Endothelial cell of umbilical vein (primary cell): ENCODE measurements at places on chromosomes 4 and X. TPM values are rescaled to one million over a fixed set of nuclear protein-coding genes. Genes with fewer than 3 reads are reported as not detected.

FAM47A gene
- not detected in 2 replicates for total RNA-seq

IL2 gene
- total RNA-seq = not detected in 2 replicates

MAOA gene
- total RNA-seq = 18.1 and 23.5 TPM in 2 replicates

ATP2B3 gene
- 0.07 and 0.16 TPM in 2 replicates for total RNA-seq

HMGN5 gene
- 5.3 and 6.1 TPM in 2 replicates for total RNA-seq

HHIP gene
- total RNA-seq = 971 and 1,052 TPM in 2 replicates

RBM41 gene
- 13.0 and 16.0 TPM in 2 replicates for total RNA-seq

UGT2B11 gene
- total RNA-seq = not detected in 2 replicates

SLC6A14 gene
- total RNA-seq = not detected in 2 replicates

NLGN4X gene
- not detected in 2 replicates for total RNA-seq

USP46 gene
- 23.3 and 23.7 TPM in 2 replicates for total RNA-seq

HPGD gene
- total RNA-seq = not detected in 2 replicates

PRPS1 gene
- 36.8 and 38.7 TPM in 2 replicates for total RNA-seq

SEC31A gene
- 290 and 301 TPM in 2 replicates for total RNA-seq

SHISA3 gene
- 11.6 and 12.0 TPM in 2 replicates for total RNA-seq

ETDB gene
- total RNA-seq = not detected in 2 replicates

ARHGAP10 gene
- 36.7 and 39.1 TPM in 2 replicates for total RNA-seq

CD38 gene
- total RNA-seq = 0.31 TPM in 1 of 2 replicates, not detected in the other

WNK3 gene
- 2.6 and 2.7 TPM in 2 replicates for total RNA-seq

RHOXF1 gene
- total RNA-seq = not detected in 2 replicates

ARMCX1 gene
- 19.9 and 22.4 TPM in 2 replicates for total RNA-seq

RIBC1 gene
- total RNA-seq = 0.42 and 0.86 TPM in 2 replicates

CFAP47 gene
- not detected in 2 replicates for total RNA-seq

TMEM31 gene
- not detected in 2 replicates for total RNA-seq

ABLIM2 gene
- 0.30 and 0.66 TPM in 2 replicates for total RNA-seq

FGF13 gene
- total RNA-seq = 0.20 and 0.23 TPM in 2 replicates

MMRN1 gene
- 318 and 414 TPM in 2 replicates for total RNA-seq

TRO gene
- total RNA-seq = 13.6 and 21.9 TPM in 2 replicates

PDK3 gene
- total RNA-seq = 3.9 and 5.9 TPM in 2 replicates

ENPEP gene
- total RNA-seq = not detected in 2 replicates

GLRA2 gene
- not detected in 2 replicates for total RNA-seq

TBX22 gene
- not detected in 2 replicates for total RNA-seq

MAGEB17 gene
- not detected in 2 replicates for total RNA-seq

CLCN4 gene
- 17.0 and 19.8 TPM in 2 replicates for total RNA-seq

TLR6 gene
- 1.1 and 1.7 TPM in 2 replicates for total RNA-seq

TRIM2 gene
- total RNA-seq = 16.4 and 19.7 TPM in 2 replicates

CCKAR gene
- not detected in 2 replicates for total RNA-seq

UCP1 gene
- total RNA-seq = not detected in 2 replicates

BST1 gene
- 6.6 and 10.7 TPM in 2 replicates for total RNA-seq

SAGE1 gene
- not detected in 2 replicates for total RNA-seq

SYNPO2 gene
- total RNA-seq = 0.07 and 0.13 TPM in 2 replicates

PGAM4 gene
- total RNA-seq = not detected in 2 replicates

TADA2B gene
- total RNA-seq = 11.5 and 12.3 TPM in 2 replicates

STAP1 gene
- total RNA-seq = not detected in 2 replicates
